Epithelial cell of proximal tubule (primary cell): ENCODE measurements at places on chromosomes 12 and 14.

DNA sequence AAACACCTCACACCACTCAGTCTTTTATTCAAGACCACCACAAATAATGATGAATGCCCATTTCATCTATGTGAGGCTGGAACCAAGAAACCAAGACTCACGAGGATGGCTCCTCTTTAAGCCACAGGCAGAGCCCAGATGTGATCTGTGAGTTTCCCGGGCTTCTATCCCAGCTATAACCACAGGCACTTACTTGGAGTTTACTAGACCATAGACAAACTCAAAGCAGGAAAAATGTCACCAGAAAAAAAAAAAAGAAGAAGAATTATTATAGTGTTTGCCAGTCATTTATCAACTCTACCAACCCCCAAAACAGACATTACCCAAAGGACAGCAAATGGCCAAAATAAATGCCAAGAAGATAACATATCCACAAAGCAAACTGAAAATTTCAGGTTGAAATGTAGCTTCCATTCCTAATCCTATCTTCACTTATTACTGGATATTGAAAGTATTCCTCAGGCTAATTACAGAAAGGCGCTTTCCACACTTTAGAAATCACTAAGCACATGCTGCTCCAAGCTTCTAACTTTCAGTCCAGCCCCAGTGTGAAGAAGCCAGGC, 44.7 kb downstream of the ZFYVE1 start:
- no peak for DNase-seq

DNA sequence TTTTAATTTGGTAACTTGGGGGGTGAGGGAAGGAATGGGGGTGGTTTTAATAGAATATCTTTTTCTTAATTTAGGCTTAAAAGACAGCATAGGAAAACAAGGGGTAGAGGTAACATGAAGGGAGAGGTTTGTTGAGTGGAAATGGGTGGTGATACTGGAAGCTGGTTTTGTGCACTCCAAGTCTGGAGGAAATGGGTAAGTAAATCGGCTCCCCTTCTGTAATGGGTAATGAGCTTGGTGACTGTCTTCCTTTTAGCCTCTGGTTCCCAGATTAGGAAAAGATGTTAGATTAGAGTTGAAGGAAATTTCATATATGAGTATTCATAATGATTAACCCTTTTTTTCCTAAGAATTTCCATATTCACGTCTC, 122.1 kb downstream of the SRGAP1 start:
- DNase-seq: no peak

DNA sequence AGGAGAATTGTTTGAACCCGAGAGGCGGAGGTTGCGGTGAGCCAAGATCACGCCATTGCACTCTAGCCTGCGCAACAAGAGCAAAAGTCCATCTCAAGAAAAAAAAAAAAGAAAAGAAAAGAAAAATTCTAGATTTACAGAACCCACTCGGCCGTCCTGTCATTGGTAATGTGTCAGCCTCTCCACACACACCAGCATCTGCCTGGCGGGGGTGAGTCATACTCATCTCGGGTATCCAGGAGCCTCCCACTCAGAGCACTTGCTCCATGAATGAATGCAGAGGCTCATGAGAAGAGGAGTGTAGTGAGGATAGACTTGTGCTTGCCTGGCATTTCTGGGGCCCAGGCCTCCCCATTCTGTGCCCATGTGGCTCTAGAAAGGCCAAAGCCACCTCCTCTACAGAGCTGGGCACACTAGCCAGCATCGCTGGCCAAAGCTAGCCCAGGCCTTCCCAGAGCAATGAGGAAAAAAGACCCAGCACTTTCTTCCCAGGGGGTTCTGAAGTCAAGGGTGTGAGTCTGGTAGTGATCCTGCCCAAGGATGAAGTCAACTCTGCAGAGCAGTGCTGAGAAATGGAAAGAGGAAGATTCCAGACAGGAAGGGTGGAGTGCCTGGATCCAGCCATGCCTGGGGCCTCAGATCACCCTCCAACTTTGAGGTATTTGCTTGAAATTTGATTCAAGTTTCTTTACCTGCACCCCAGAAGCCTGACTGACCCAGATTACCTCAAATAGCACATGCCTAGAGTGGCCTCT, 31.2 kb upstream of the KLC1 start:
- no peak for DNase-seq

DNA sequence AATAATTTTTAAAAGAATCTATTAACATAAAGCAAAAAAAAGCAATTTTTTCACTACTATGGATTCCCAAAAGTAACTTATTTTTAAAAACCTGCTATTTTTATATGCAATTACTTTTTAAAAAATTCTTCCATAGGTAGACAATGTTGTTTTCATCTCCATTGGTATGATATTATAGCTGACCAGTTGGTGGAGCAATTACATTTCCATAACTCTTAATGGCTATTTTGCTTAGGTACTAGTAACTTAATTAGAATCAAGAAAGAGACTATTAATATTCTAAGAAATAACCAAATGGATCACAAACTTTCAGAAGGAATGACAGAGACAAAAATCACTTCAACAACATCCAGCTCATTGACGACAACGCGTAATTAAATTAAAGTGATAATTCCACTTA, 64.7 kb upstream of the PTCSC3 start:
- no peak for DNase-seq

- DNase-seq: no peak
These were observed 22.3 kb upstream of the CTDSP2 start for GRCh38 chr12:57868851-57869268.

DNA sequence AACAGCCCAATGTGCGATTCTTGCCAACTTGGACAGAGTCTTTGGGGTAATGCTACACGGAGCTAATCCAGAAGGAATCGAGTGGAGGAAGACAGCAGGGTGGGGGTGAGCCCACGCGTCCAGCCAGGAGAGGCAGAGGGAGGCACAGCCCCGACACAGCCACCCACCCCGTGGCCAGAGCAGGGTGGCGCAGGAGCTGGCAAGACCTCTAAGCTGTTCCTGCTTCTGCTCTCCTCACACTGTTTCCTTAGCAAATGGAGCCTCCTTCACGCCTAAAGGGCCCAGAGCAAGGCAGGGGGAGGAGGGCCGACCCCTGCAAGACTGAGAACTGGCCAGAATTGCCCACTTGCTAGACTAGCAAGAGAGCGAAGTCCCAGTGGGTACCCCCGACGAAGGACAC, 91.5 kb downstream of the FBXL14 start:
- DNase-seq: no peak
